ENCODE measurements at places on chromosomes 5 and 9.

- DNase-seq = no peak
Observed at GRCh38 chr5:124179819-124180218, 566.6 kb downstream of the ZNF608 start.

DNA sequence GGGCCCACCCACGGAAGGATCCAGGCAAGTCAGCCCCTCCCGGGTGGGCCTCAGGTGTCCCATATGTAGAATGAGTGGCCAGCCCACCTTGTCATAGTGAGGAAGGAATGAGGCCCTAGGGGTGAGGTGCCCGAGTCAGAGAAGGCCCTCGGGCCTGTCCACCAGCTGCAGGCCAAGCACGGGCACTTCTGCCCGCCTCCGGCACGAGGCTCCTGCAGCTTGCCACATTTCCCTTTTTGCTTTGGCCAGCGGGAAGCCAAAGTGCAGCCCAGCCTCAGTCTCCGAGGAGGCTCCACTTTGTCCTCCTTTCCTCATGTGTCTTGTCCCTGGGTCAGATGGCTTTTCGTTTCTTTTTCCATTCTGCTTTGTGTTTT is 72.9 kb downstream of the PSMB7 start:
- DNase-seq = no peak

DNA sequence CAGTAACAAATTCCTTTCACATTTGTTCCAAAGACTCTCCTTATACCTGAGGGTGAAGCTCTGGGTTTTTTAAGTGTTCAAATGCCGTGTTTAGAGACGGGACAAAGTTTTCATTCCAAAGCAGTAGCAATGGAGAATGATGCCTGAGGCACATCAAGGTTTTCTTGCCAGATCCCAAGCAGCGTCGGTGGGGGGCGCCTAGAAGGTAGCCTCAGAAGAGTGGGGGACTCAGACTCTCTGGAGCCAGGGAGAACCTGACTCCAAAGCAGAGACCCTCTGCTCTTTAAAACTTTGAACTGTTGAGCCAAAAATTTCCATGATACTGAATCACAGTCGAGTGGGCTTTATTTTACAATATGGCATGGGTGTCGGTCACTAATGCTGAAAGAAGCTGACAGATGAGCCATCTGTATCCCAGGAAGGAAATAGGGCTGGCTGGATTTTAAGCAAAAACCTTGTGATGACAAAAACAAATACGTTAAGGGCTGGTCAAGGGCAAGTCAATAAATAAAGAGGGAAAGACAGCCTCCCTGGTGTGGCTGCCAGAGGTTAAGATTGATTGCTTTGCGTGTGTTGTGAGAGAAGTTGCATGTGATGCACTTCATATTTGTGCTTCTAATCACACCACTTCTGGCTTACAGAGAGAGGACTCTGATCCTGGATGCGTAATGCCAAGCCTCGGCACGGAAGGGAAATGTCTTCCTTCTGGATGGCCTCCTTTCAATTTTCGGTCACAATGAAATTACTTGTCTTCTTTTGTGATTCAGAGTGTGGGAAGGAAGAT is 161.1 kb upstream of the EFNA5 start:
- DNase-seq = no peak

- DNase-seq = no peak
Observed at GRCh38 chr9:105431424-105432246, 16.2 kb upstream of the FSD1L start.

GRCh38 chr9:108468364-108468763 is 387.4 kb downstream of the ACTL7B start:
- DNase-seq = no peak

DNA sequence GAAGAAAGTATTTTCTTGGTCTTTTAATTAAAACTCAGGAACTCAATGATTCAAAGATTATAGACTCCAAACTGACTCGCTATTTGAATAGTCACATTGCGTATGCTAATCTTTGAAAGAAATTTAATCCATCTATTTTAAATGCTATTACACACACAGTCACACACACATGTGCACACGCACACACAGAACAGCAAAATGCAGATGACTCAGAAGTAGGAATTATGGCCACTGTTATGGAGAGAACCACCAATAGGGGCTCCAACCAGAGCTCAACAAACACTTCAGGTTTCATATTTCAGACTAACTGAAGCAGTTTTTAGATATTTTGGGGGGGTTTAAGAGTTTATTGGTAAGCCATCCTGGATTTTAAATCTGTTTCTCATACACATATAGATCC is 1917.9 kb downstream of the EFNA5 start:
- DNase-seq = no peak

GRCh38 chr9:100219347-100219746 is 120.3 kb downstream of the INVS start:
- DNase-seq = no peak

GRCh38 chr5:43540746-43541145 is 16.1 kb downstream of the PAIP1 start:
- DNase-seq = no peak

- no peak for DNase-seq
Observed at GRCh38 chr5:103561685-103562452, 720 bp downstream of the NUDT12 start.

- no peak for DNase-seq
Observed at GRCh38 chr5:126941403-126941802, 89.0 kb downstream of the MARCHF3 start.

- DNase-seq = no peak
Observed at GRCh38 chr5:17081142-17081541, 136.3 kb upstream of the BASP1 start.

- DNase-seq = no peak
Observed at GRCh38 chr9:101235105-101235866, 149.5 kb downstream of the BAAT start.

GRCh38 chr5:171032435-171032973 is 170.7 kb downstream of the RANBP17 start:
- DNase-seq = no peak

- no peak for DNase-seq
Observed at GRCh38 chr5:125033602-125034001, 287.2 kb upstream of the ZNF608 start.

- DNase-seq = no peak
Observed at GRCh38 chr9:108109927-108110690, 620.5 kb upstream of the KLF4 start.

DNA sequence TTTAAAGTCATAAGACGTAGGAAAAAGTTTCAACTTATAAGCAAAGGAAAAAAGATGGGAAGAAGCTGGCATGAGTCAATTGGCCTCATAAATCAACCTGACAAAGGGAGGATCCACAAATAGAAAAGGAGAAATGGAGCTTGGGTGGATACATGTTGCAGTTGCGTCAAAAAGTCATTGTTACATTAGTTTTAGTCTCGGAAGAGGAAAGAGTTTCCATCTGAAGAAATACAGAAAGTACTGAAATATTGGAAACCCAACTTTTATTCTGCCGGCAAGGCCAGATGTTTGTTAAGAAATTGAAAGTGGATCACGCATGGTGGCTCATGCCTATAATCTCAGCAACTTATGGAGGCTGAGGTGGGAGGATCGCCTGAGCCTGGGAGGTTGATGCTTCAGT is 11.3 kb upstream of the TIMD4 start:
- DNase-seq = no peak

- DNase-seq = no peak
Observed at GRCh38 chr9:14893280-14893679, 16.9 kb downstream of the FREM1 start.

All from CD4-positive, alpha-beta T cell treated with Interleukin-12 subunit alpha and Interleukin-12 subunit beta, for 1 hour (primary cell).